Breast epithelium (tissue), 4 donors: ENCODE measurements at places on chromosomes 7 and 10.

DNA sequence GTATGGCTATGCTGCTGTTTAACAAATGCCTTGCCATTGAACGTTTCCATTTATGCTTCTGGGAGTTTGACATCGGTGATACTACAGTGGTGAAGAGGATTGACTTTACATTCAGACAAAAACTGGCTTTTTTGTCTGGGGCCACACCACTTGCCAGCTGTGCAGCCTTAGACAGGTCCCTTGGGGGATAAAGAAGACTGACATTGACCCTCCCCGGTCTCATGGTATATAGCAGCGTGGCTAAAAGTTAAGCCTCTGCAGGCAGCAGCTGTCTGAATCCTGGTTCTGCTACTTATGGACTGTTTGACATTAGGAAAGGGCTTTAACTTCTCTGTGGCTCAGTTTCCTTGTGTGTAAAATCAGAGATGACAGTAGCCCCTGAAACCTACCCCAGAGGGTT is 42.0 kb upstream of the PTF1A start:
- no peak for DNase-seq

DNA sequence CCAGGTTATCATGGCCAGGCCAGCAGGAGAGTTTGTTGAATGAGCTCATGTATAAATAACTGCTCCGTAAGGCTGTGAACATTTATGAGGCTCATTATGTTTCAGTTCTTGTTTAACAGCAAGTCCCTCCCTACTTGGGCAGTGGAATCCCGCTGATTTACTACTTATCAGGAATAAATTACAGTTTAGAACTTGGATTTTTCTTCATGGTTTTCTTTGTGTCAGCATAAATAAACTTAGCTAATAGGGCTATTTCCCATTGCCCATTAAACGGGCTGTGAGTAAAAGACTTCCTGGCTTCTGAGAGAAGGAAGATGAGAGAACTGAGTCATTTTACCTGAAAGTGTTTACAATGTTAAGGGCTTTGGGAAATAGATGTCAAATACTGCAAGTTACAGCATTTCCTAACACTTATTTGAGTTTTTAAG is 701.6 kb upstream of the ANKRD30A start:
- DNase-seq: no peak

GRCh38 chr7:2853147-2853546 is 9.0 kb upstream of the GNA12 start:
- DNase-seq: no peak

GRCh38 chr7:112439476-112439875 is 10.8 kb upstream of the IFRD1 start:
- no peak for DNase-seq

- no peak for DNase-seq
These were observed 61.8 kb downstream of the LRRC17 start for GRCh38 chr7:102974366-102975236.

GRCh38 chr7:105600720-105601550 is 19.6 kb upstream of the EFCAB10 start:
- no peak for DNase-seq

GRCh38 chr7:69367780-69368179 is 230.5 kb upstream of the AUTS2 start:
- DNase-seq: no peak

DNA sequence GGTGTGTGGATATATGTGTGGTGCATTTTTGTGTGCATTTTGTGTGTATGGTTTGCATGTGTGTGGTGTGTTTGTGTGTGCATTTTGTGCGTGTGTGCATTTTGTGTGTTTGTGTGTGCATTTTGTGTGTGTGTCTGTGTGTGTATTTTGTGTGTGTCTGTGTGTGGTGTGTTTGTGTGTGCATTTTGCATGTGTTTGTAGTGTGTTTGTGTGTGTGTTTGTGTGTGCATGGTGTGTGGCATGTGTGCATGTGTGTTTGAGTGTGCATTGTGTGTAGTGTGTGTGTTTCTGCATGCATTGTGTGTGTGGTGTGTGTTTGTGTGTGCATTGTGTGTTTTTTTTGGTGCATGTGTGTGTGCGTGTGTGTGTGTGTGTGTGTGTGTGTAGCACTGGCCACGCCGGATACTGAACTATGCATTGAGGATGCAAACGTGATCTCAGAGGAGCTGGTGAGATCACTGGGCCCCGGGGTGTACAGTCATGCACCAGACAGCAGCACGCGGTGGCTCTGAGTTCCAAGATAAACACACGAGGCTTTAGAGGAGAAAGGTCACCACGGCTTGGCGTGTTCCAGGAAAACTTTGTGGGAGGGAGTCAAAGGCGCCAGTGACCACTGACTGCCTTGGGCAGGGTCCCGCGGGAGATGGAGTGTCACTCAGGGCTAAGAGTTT is 106.6 kb upstream of the SHH start:
- peak; percentile 84 for DNase-seq

- DNase-seq: no peak
These were observed 78.6 kb downstream of the MAD1L1 start for GRCh38 chr7:2154121-2154520.

DNA sequence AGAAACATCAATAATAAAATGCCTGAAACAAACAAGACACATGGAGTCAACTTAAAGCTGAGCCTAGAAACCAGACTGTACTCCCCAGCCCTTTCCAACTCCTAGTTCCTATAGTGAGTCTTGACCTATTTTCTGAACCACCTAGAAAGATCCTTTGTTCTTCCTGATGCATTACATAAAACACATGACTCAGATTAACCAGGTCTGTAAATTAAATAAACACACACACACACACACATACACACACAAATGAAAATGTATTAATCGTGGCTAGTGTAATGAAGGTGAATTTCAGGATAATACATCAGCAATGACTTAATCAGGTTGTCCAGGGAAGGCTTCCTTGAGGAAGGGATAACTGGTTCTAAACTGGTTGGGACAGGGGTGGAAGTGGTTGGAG is 104.7 kb downstream of the ST8SIA6 start:
- DNase-seq: no peak

DNA sequence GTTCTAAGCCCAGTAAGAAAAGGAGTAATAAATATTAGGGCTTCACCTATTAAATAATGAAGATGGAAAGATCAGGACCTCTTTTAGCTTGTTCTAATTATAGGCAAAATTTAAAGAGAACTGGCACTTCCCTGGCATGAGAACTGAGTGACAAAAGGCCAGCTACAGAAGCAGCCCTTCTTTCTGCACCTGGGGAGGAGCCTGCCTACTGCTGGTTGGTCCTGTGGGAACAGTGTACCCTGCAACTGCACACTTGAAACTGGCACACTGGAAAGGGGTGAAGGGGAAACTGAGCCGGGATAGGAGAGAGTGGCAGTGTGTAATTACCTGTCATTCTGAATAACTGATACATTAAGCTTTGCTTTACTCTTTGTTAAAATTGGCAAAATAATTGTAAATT is 80.4 kb downstream of the SHH start:
- DNase-seq: no peak

DNA sequence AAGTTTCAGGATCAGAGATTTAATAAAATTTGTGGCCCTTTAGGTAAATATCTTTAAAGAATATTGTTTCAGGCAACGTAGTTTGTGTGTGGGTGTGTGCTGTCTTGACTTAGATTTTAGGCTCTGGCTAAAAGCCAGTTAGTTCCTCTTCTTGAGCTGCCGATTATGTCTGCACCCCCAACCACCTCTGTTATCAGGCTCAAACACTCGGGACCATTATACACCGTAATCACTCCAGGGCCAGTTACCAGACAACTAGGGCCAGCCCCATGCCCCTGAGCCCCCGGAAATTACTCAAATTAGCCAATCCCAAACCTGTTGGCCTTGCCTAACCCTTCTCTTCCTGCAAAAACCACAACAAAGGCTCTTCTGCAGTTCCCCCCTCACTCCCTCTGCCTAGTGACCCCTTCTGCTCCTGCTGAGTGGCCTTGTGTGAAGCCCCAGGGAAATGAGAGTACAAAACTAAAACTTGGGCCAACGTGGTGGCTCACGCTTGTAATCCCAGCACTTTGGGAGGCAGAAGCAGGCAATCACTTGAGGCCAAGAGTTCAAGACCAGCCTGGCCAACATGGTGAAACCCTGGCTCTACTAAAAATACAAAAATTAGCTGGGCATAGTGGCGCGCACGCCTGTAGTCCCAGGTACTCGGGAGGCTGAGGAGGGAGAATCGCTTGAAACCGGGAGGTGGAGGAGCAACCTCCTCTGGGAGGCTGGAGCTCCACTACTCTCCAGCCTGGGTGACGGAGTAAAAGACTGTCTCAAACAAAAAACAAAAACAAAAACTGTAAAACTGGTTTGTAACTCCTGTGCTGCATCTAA is 9.2 kb upstream of the HNRNPF start:
- DNase-seq: no peak
